ENCODE measurements at places on chromosomes 11 and 22.

GRCh38 chr11:134581966-134582769 lies 170.1 kb upstream of the B3GAT1 start:
- no peak for DNase-seq

- no peak for DNase-seq
Measured at GRCh38 chr11:27761356-27761755, 61.1 kb upstream of the BDNF start.

- DNase-seq = no peak
Measured at GRCh38 chr22:43537019-43537585, 125.3 kb downstream of the MPPED1 start.

GRCh38 chr22:41117127-41117965 lies 25.0 kb downstream of the EP300 start:
- no peak for DNase-seq

DNA sequence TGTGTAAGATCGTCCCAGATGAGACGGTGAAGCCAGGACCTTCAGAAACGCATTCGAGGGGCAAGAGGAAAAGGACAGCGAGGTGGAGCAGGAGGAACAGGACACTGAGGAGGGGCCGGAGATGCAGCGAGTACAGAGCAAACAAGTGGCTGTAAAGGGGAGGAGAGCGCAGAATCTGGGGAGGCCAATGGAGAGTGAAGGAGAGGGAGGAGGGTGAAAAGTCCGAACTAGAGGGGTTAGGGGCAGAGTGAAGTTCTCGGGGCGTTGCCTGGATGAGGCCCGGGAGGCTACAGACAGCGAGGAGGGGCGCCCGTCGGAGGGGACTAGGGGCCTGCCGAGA lies 8.8 kb upstream of the PPIL2 start:
- no peak for DNase-seq

- DNase-seq = no peak
Measured at GRCh38 chr22:21857481-21857914, 9.9 kb downstream of the MAPK1 start.

DNA sequence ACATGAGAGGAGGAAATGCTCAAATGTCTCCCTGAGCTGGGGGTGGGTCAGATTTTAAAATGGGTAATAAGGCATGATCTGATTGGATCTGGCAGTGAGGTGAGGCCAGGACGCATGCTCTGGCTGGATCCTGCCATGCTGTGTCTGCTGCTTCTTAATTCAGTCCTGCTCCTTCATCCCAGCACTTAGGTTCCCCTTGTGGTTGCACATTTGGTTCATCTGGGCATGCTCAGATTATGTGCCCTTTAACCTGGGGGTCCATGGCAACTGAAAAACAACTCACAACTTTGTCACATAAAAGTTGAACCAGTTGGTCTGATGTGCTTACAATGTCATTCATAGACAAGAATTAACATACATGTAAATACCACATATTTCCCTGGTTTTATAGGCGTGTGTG lies 67.9 kb downstream of the PIWIL4 start:
- no peak for DNase-seq

- DNase-seq = no peak
Measured at GRCh38 chr11:70931430-70931829, 320.9 kb downstream of the SHANK2 start.

- no peak for DNase-seq
Measured at GRCh38 chr11:120139316-120140069, 1.6 kb upstream of the TRIM29 start.

GRCh38 chr11:2366733-2367132 lies 10.4 kb upstream of the CD81 start:
- no peak for DNase-seq

- DNase-seq = no peak
Measured at GRCh38 chr11:16935518-16936302, 78.5 kb downstream of the PLEKHA7 start.

GRCh38 chr11:34204396-34205279 lies 99.2 kb downstream of the NAT10 start:
- no peak for DNase-seq

GRCh38 chr11:70305501-70305900 lies 35.0 kb downstream of the PPFIA1 start:
- DNase-seq = no peak

- DNase-seq = no peak
Measured at GRCh38 chr11:62999649-63000048, 14.9 kb upstream of the SLC22A6 start.

DNA sequence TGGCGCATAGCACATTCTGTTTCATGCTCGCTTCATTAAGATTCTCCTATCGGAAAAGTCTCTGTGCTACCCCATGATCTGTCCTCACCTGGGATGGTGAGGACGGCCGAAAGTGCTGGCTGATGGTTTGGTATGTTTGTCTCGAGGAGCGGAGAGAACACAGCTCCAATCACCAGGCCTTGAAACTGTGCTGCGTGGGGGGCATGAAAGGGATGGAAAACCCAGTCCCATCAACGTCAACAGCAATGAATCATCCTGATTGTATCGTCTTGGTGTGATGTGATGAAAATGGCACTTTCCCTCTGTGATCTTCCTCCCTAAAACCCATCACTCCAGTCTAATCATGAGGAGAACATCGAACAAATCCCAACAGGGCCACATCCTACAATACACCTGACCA lies 8.4 kb downstream of the FXYD6 start:
- DNase-seq = no peak

- DNase-seq = no peak
Measured at GRCh38 chr11:109986488-109986887, 106.7 kb upstream of the ZC3H12C start.

GRCh38 chr11:15195454-15196200 lies 80.9 kb downstream of the INSC start:
- no peak for DNase-seq

DNA sequence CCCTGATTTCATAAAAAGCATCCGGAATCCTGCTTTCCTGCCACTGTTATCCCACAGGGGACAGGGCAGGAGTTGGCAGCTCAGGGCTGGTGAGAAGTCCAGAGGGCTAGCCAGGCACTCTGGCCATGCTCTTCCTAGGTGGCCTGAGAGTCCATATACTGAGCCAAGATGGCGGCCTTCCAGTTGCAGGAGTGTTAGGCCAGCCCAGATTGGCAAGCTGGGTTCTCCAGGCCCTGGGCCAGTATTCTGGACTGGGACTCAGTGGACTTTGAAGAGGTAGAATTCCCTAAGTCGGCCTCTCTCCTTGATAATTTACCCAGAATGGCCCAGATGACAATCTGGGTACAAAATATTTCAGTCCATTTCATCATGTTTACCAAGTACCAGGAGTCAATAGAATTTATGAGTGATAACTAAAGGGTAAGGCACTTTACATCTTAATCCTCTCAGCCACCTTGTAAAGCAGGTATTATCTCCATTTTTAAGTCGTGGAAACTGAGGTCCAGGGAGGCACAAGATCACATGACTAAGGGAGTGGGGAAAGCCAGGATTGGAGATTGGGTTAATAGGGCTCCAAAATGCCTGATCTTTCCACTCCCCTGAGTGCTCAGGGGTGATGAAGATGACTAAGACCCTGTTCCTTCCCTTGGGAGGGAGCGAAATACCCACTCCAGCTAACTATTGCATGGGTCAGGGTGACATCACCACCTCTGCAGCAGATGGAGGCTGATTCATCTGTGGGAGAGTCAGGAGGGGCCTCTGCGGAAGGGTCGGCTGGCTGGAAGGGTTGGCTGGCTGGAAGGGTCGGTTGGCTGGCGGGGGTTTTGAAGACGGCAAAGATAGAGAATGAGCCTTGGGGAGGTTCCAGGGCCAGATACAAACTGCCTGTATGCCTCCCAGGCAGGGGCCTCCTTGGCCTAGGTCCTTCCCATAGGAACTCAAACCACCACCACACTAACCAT lies 1.2 kb upstream of the MICALL1 start:
- DNase-seq = peak; percentile 48

DNA sequence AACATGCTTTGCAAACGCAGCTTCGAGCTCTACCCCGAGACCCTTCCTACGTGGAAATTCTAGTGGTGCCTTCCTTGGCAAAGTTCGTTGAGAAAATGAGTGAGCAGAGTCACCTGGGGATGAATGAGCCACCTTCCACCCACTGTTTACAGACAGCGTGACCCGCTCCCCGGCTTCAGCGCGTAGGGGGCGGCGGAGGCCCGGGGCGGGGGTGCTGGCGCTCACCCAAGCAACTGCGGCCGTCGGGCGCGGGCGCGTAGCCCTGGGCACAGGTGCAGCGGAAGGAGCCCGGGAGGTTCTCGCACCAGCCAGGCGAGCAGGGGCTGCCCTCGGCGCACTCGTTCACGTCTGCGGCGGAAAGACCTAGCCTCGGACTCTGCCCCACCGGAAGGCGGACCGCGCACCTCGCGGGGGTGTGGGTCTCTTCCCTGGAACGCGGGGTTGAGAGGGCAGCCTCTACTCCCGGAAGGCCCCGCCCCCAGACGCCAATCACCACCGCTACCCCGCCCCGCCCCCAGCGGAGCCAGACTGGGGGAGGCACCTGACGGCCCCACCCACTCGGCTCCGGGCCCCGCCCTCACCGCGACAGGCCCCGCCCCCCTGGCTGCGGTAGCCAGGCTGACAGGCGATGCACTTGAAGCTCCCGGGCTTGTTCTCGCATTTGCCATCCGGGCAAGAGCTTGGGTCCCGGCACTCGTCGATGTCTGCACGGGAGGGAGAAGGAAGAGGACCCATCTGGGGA lies 11.8 kb downstream of the LTBP3 start:
- no peak for DNase-seq
